Fibroblast of the aortic adventitia (primary cell): ENCODE measurements at places on chromosomes 6 and 20.

DNA sequence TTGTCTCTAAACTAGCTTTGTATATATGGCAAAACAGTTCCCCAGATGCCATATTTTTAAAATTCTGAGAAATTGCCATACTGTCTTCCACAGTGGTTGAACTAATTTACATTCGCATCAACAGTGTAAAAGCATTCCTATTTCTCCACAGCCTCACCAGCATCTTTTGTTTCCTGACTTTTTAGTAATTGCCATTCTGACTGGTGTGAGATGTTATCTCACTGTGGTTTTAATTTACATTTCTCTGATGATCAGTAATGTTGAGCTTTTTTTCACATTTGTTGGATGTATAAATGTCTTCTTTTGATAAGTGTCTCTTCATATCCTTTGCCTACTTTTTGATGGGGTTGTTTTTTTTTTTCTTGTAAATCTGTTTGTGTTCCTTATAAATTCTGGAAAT, 1222.7 kb upstream of the CITED2 start:
- DNase-seq: no peak

DNA sequence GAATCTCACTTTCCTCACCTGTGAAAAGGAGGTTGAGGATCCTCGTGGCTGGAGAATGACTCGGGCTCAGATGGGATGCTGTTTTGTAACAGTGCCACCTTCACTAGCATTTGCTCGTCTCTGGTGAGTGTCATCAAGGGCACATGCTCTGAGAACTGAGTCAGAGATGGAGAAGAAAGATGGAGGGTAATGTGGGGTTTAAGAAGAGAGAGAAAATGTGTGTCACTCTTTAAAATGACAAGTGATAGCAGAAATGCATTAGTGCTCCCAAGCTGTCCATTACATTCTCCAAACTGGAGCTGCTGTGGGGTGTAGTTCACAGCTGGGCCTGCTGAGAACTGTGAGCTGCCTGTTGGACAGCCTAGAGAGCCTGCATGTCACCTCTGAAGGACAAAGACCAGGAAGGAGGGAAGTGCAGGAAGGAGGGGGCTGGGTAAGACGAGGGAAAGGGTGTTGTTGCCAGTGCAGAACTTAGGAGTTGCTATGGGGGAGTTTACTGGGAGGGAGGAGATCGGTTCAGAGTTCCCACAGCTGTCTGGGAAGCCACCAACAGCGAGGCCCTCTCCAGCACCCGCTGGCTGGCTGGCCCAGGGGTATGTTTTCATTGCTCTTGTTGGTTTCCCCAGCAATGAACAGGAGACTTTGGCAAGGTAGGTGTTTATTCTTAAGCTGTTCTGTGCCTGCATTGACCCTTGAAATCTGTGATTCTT, 19.8 kb downstream of the GMPR start:
- no peak for DNase-seq

- DNase-seq: no peak
These were observed 6.2 kb upstream of the COX7A2 start for GRCh38 chr6:75249837-75250236.

DNA sequence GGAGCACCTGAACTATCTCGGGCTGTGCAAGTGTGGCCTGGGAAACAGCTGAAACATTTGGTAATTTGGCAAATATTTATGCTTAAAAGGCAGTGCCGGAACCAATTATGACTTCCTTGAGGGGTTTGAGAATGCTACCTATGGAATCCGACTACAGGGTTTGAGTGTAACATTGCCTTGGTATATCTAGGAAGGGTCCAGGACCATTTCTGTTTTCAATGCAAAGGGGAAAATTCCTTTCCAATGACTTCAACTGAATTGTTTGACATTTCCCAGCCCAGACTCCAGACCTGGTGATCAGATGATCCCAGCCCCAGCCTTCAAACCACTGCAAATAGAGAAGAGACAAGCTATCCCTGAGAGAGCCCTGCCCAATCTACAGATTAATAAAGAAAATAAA, 4.6 kb upstream of the PPP1R3G start:
- no peak for DNase-seq

- DNase-seq: no peak
These were observed 17.2 kb upstream of the MAS1L start for GRCh38 chr6:29504961-29505360.

GRCh38 chr6:41346441-41346840, 11.0 kb downstream of the NCR2 start:
- no peak for DNase-seq

DNA sequence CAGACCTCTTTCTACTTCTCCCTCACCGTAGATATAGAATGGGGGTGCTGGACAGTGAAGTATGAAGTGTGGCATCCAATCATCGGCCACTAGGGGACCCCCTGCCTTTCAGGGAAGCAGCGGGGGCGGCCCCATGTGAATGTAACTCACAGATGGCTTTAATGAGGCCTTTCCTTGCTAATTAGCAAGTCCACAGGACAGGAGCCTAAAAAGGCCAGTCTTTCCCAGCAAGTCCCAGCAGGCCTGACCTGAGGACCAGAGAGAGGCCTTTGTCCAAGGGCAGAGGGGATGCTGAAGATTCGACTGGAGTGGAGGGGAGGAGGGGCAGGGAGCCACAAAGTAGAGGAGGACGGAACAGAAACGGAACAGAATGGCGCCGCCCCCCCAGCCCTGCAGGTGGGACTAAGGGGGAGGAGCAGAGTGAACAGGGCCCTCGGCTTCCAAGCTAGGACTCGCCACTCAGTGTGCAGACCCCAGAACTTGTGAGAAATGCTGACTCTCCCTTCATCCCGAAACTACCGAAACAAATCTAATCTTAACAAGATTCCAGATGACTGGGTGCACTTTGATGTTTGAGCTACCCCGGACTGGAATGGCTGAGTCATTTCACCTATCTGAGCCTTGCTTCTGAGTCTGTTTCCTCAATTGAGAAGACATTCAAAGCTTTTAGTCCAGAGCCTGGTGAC, 5.8 kb downstream of the C6orf132 start:
- peak; percentile 76 for DNase-seq

GRCh38 chr6:63475707-63476106, 96.6 kb upstream of the LOC128125822 start:
- DNase-seq: no peak

DNA sequence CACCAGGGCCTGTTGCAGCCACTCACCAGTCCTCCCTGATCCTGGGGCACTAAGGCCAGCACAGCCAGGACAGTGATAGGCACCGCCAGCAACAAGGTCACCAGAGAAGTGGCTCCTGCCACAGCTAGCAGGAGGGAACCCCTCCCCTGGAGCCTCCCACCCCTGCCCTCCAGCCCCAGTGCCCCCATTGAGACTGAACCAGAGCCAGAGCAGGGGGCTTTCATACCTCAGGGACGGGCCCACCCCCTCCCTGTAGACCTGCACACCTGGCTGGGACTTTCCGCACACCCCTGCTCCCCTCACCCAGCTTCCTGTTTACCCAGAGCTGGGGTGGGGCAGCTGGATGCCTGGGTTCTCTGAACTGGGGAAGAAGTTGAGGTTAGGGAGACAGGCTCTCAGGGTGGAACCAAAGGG, at the start of gene LTB:
Gene LTB (minus strand): TSS at position 195 of the 414 bp plus-strand sequence. CDS start 7 bp downstream, at position 188.
- DNase-seq: no peak

GRCh38 chr6:89250239-89250638, 33.1 kb upstream of the GABRR1 start:
- DNase-seq: no peak

DNA sequence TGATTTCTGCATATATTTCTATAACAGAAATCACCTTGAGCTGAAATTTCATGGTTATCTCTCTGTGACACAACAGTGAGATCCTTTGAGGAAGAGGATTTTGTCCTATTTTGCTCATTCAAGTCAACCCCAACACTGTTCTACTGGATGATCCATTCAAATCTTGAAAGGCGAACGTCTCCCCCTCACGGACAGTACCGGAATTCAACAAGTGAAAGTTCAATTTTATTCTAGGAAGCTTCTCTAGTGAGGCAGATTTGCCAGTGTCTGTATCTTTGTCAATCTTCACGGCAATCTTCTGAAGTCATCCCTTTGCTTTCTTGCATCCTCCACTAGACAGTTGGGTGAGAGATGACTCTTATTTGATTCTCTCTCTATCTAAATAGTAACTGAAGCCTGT, 91.7 kb upstream of the PDE7B start:
- no peak for DNase-seq

- peak; percentile 45 for DNase-seq
These were observed 60.9 kb downstream of the IRF4 start for GRCh38 chr6:452301-453067.

- no peak for DNase-seq
These were observed 5.0 kb downstream of the FAM184A start for GRCh38 chr6:119073307-119074051.

DNA sequence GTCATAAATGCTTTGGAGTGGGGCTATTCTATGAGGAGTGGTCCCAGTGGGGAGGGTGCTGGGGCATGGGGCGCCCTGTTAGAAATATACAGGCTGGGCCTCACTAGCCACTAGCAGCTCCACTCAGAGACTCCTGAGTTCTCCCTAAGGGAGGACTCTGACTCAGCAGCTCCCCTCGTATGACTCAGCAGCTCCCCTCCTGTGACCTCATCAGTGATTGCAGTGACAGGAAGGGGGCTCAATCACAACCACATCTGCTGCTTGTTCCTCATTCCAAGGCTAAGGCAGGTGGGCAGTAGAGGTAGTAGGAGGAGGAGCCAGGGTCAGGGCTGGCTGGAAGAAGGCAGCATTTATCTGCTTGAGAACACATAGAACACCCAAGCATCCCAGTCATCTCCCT, 73.7 kb downstream of the PRND start:
- DNase-seq: peak; percentile 73

GRCh38 chr6:6812427-6812826, 223.9 kb downstream of the LY86 start:
- DNase-seq: no peak

DNA sequence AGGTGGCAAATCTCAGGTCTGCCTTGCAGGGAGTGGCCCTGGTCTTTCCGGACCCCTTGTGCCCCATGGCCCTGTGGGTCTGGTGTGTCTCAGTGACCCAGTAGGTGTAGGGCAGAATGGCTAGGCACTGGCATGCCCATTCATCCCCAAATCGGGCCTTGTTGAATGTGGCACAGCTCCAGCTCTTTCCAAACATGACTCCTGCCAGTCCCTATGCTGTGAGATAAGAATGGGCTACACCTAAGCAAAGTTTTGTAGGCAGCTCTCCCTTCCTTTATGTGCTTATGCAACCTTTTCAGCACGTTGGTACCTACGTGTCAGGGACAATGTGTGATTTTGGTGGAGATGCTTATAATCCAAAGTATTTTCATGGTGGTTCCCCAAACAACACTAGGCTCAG, 33.9 kb downstream of the FOXO3 start:
- no peak for DNase-seq

- DNase-seq: peak; percentile 86
These were observed at the start of gene HLA-F for GRCh38 chr6:29723262-29723665. Gene HLA-F (plus strand): TSS chr6:29723434. CDS start chr6:29723464, 30 bp downstream.

GRCh38 chr20:45409521-45410272, 1.6 kb downstream of the DBNDD2 start:
- DNase-seq: no peak

DNA sequence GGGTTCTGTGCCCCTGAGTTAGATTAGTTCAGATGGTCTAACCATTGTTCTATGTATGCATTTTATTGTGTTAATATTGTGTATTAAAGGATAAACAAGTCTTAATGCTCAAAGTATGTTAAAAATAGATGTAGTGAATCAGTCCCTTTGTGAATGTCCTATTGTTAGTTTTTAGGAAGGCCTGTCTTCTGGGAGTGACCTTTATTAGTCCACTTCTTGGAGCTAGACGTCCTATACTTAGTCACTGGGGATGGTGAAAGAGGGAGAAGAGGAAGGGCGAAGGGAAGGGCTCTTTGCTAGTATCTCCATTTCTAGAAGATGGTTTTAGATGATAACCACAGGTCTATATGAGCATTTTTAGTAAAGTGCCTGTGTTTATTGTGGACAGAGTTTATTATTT, 12.3 kb upstream of the HMGN4 start:
- peak; percentile 14 for DNase-seq

- DNase-seq: no peak
These were observed 68.1 kb upstream of the TBXT start for GRCh38 chr6:166235666-166236292.

GRCh38 chr20:59518881-59519706, 85.2 kb upstream of the PHACTR3 start:
- DNase-seq: peak; percentile 51

DNA sequence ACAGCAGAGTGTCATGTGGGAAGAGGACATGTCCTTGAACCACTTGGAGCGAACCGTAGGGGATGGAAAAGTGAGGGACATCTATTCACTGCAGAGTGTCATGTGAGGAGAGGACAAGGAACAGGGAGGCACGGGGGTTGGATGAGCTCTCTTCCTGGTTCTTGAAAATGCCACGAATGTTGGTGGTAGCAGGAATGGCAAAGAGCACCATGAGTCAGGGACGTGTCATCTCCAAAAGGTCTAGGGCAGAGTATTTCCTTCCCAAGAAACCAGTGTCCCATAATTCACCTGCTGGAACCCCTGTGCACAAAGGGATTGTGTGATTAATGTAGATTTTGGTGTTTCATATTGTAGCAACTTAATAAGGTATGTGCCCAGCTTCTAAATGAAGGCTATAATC, 136.8 kb downstream of the BFSP1 start:
- DNase-seq: no peak

DNA sequence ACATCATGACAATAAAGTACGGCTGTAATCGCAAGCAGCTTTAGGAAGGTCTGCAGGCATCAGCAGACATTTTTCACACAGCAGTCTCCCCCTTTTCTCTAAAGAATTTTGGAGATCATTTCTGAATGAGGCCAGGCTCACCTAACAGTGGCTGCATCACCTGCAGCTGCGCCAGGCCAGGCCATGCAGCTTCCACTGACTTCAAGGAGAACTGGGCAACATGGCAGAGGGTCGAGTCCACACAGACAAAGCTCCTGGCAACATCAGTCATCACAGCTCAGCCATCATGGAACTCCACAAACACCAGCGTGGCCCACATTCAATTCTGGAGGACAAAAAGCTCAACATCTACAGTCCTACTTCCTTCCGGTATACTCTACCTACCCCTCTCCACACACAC, 17.8 kb upstream of the FOXC1 start:
- DNase-seq: no peak

- no peak for DNase-seq
These were observed 72.6 kb upstream of the PIM1 start for GRCh38 chr6:37097335-37097734.

DNA sequence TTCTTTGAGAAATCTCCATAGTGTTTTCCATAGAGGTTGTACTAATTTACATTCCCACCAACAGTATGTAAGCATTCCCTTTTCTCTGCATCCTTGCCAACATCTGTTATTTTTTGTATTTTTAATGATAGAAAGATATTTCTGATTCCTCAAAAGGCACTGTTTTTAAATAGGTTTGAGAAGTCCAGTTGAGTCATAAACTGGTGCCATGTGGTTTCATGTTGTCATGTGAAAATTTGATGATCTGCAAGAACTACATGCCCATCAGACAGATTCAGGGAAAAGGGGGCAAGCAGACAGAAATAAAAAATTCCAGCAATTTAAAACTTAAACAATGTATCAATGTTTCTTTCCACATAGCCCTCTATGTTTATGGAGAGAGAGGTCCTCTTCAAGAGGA, 227.5 kb downstream of the KCNQ5 start:
- DNase-seq: no peak

GRCh38 chr20:41087777-41088176, 49.6 kb upstream of the PLCG1 start:
- DNase-seq: no peak

- DNase-seq: no peak
These were observed 14.1 kb downstream of the FAM210B start for GRCh38 chr20:56372850-56373249.
